ENCODE measurements at places on chromosomes 7 and 10. TPM values are rescaled to one million over a fixed set of nuclear protein-coding genes. Genes with fewer than 3 reads are reported as not detected.

The TRPV5 gene
- not detected for total RNA-seq

The SHTN1 gene
- total RNA-seq: 0.08 TPM

The OPN1SW gene
- total RNA-seq: not detected

The CWF19L1 gene
- total RNA-seq: 55.0 TPM

The TFEC gene
- 0.14 TPM for total RNA-seq

The ADIRF gene
- not detected for total RNA-seq

The BEND7 gene
- not detected for total RNA-seq

The IFIT1 gene
- 7.2 TPM for total RNA-seq

The OPALIN gene
- total RNA-seq: not detected

The GPR85 gene
- 0.16 TPM for total RNA-seq

The HOXA6 gene
- total RNA-seq: not detected

The TMEM140 gene
- 12.7 TPM for total RNA-seq

The SPDYE3 gene
- total RNA-seq: not detected

The COBL gene
- not detected for total RNA-seq

The CASTOR2 gene
- 1.9 TPM for total RNA-seq

The CCM2 gene
- 50.8 TPM for total RNA-seq

The NEURL1 gene
- 3.1 TPM for total RNA-seq

The SERPINE1 gene
- 0.06 TPM for total RNA-seq
